G401 (cell line): ENCODE measurements at places on chromosomes 11 and 22. TPM values are rescaled to one million over a fixed set of nuclear protein-coding genes. Genes with fewer than 3 reads are reported as not detected.

DNA sequence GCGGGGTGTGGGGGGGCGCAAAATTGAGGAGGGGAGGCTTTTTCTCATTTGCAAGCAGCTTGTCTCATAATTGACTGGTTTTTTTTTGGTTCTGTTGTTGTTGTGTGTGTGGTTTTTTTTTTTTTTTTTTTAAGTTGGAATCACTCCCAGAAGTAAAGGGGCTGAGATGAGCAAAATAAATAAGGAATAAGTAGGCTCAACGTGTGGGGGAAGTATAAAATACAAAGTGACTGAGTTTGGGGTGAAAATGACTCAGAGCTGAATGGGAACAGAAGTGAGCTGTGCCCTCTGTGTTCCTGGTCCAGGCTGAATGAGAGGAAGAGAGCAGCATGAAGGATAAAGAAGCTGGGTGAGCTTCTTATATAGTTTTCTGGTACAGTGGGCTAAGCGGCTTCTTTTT is 90.0 kb downstream of the GRIK4 start:
- DNase-seq, result peak; percentile 7

- no peak for DNase-seq
Measured at GRCh38 chr11:69711822-69712801, 8.3 kb upstream of the FGF19 start.

DNA sequence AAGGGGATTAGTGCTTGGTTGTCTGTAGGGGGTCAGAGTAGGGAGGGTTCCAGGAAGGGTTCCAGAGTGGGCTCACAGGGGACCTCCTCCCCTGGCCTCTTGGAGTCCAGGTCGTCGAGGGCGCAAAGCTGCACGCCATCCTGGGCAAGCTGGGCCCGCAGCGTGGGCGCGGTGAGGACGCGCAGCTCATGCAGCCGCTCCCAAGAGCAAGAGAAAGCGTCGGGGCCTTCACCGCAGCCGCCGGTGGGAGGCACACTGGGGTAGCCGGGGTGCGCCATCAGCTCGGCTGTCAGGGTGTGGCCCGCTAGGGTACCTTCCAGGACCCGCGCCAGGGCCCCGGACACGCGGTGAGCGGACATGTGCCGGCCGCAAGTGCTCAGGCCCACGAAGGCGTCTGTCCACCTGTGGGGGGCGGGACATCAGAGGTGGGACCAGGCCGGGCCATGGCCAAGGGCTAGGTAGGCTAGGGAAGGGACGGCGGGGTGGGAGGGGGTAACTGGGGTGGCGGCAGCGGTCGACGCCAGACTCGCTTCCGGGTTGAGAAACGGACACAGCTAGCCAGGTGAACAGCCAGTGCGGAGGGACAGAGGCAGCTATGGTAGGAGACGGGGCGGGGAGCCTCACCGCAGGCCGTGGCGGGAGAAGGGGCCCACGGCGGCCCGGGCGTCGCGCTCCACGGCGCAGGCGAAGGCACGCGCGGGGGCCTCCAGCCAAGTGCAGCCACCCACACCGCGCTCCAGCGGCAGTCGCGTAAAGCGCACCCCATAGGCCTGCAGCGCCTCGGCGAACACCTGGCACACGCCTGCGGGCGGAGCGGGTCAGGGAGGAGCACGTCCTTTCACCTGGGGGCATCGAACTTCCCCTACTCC is 1.2 kb downstream of the YDJC start:
- DNase-seq, result no peak

DNA sequence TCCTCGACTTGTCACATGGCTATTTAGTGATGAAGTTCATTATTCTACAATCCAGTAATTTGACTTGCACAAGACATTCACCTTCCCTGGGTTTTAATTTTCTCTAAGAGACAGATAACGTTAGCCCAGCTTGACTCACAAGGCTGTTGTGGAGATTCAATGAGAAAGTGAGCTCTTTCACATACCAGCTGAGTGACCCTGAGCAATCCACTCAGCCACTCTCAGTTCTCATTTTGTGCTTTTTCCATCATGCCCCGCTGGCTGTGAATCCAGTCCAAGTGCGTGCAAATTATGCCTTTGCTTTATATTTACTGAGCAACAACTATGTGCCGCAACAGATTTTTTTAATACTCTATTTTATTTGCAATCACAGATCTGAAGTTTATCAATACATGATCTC is 176.5 kb downstream of the LARGE1 start:
- no peak for DNase-seq

DNA sequence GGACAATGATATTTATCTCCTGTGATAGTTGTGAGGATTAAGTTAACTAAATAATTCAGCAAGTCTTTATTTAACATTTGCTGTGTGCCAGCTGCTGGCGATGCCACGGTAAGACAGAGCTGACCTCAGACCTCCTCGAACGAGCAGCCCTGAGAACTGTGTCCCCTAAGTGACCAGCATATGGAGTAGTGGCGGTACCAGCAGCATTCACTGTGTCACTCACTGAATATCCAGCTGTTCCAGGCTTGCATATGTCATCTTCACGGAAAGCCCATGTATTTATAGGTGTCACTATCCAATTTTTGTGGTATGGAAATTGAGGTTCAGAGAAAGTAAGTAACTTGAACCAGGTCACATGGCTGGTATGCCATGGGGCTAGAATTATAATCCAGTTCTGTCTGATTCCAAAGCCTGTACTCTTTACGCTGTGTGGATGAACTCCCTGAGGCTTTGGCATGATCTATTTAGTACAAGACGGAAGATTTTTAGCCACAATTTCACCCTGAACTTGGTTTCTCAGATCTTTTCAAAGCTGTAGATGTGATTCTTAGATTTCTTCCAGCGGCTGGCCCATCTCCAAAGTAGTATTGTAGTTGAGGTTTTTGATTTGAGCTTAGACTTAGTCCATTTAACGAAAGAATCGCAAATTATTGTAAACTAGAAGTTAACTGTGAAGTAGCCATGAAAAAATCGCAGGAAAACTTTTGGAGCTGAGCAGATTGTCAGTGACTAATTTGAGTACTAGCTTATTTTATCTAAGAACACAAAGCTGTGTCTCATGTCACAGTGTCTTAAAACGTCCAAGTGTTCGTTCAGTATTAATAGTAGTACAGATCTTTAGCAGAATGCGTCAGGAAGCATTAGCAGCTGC is 49.4 kb upstream of the MYO18B start:
- no peak for DNase-seq

DNA sequence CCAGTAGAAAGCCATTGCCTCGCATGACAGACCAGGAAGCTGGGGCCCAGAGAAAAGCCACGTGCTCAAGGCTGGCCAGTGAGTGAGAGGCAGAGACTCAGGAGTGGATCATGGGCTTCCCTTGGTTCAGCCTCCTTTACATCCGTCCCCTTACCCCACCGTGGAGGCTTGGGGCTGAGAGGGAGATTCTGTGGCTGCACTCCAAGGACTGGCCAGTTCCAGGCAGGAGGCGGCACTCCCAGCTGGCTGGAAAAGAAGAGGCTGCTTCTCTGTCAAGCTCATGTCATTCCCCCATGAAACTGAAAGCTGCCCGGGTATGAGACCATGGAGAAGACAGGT is 6.6 kb upstream of the ASCL2 start:
- DNase-seq, result no peak

DNA sequence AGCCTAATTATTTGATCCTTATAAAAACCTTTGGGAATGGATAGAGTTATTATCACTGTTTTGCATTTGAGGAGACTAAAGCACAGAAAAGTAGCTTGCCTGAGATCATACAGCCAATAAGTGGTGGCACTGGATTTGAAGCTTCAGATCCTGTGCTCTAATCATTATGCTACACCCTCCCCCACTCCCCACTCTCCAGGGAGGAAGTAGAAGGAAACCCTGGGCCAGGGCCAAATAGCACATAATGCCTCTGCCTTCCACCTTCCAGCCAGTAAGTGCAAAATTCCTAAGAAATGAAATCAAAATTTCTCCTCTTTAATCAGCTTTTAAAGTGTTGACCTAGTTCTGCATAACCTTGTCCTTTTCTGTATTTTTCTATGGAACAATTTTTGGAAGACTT is 61.6 kb downstream of the SIK2 start:
- DNase-seq, result peak; percentile 53

- no peak for DNase-seq
Measured at GRCh38 chr11:31110830-31111229, 258.7 kb downstream of the DCDC1 start.

- no peak for DNase-seq
Measured at GRCh38 chr11:94823102-94823732, 55.1 kb downstream of the AMOTL1 start.

DNA sequence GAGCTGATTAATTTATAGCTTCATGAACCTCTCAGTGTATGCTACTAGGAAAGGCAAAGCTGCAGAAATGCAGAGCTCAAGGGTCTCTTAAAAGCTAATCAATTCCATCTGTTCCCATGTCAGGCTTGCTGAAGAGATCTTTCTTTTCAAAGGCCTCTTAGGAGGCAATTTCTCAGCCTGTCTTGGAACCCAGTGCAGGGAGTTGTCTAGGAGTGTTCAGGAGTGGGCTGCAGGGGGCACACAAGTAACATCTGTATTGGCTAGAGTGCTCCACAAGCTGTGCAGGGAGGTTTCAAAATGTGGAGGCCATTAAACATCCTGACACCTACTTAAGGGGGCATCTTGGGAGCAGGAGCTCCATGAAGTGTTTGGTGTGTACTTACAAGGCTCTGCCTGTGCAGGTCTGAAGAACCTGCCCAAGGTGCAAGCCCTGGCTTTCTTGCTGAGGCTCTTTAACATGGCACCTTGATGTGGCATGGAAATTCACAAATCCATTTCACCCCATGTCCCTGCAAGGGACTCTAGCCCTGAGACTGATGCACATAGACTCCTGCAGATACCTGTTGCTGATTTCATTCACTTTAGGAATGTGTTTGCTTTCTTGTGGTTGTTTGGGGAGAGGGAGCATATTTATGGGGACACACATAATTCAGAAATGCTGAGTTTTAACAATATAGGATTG is 134.7 kb downstream of the ME3 start:
- DNase-seq, result no peak

DNA sequence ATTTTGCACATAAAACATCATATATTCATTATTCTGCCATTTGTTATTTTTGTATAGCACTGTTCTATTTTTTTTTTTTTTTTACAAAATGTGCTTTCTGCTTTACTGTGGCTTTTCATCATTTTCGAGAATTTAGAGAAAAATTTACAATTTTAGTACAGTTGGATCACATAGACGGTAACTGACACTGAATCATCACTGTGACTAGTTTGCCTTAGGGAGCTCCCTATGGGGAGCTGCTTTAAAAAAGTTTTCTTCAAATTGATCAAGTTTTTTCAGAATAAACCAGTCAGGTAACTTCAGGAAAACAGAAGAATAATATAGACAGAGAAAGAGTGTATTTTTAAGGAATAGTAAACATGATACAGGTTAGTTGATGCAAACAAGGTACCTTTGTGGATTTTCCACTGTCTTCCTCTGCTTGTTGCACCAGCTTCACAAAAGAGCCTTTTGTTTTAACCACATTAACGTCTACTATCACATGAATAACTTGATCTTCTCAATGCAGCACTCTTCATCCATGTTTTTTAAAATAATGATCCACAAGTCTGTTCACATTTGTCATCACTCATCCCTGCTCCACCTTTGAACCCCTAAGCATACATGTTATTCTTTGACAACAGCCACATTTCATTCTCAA is 327.0 kb downstream of the DYNC2H1 start:
- no peak for DNase-seq

DNA sequence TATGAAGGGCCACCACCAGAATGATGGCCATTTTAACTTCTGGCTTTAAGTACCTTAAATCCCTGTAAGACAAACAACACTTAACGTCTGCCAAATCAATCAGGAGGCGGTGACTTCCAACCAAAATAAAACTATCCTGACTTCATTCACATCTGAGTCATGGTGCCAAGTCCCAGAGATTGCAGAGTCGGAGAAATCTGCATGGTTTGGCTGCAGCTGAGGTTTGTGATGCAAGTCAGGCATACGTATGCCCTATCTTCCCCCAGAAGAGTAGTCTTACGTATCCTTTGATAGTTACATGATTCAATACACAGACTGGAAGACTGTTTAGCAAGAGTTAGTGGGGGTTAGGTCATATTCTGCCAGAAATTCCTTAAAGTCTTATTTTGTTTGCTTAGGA is 1.7 kb upstream of the GAB2 start:
- no peak for DNase-seq

GRCh38 chr11:122696662-122697061 is 41.1 kb downstream of the UBASH3B start:
- DNase-seq, result no peak

DNA sequence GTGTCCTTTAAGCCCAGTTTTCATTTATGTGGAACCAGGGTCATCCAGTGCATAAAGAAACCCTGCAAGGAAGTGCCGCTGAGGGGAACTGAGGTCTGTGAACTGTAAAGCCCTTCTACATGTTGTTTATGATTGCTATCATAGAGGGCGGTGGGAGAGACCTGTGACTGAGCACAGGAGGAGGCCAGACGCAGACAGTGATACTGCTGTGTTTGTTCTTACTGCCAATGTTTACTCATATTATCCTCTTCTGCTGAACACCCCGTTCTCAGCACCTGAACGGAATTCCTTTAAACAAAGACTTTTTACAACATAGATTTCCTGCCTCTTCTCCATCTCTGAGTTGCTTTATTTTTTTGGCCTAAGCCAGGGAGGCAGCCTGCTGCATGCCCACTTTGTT is 967 bp upstream of the GALNT18 start:
- DNase-seq, result peak; percentile 32

- DNase-seq, result peak; percentile 78
Measured at GRCh38 chr11:126115816-126116331, 53.2 kb upstream of the CDON start.

The OR8G5 gene
- not detected in 2 replicates for total RNA-seq

The ACRV1 gene
- total RNA-seq, result not detected in 2 replicates

The OR51B5 gene
- not detected in 2 replicates for total RNA-seq

The OR4D5 gene
- not detected in 2 replicates for total RNA-seq

The RIMBP3B gene
- 0.25 and 0.34 TPM in 2 replicates for total RNA-seq

The SERPING1 gene
- 22.3 and 22.8 TPM in 2 replicates for total RNA-seq

The OR2AG2 gene
- total RNA-seq, result not detected in 2 replicates
